Cortex of kidney (tissue), 1 donor: ENCODE measurements at places on chromosomes 6 and 20.

GRCh38 chr20:45416917-45417316 is 976 bp downstream of the PIGT start:
- no peak for DNase-seq

DNA sequence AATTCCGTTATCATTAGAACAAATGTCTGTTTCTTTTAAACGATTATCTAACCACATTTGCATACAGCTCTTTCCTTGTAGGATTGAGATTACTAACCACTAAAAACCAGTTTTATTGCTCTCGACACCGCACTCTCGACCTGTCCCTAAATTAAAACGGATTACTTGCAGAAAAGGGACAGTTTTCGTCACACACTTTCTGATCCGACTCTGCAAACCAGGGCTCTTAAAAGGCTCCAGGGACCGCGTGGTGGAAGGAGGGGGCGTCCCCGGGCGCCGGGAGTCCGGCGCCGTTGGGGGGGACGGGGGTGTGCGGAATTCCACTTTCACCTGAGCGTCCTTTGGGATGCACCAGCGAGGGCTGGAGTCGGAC is 731 bp downstream of the MAK start:
- no peak for DNase-seq

GRCh38 chr6:154127657-154128056 is 88.6 kb downstream of the OPRM1 start:
- DNase-seq, result no peak

DNA sequence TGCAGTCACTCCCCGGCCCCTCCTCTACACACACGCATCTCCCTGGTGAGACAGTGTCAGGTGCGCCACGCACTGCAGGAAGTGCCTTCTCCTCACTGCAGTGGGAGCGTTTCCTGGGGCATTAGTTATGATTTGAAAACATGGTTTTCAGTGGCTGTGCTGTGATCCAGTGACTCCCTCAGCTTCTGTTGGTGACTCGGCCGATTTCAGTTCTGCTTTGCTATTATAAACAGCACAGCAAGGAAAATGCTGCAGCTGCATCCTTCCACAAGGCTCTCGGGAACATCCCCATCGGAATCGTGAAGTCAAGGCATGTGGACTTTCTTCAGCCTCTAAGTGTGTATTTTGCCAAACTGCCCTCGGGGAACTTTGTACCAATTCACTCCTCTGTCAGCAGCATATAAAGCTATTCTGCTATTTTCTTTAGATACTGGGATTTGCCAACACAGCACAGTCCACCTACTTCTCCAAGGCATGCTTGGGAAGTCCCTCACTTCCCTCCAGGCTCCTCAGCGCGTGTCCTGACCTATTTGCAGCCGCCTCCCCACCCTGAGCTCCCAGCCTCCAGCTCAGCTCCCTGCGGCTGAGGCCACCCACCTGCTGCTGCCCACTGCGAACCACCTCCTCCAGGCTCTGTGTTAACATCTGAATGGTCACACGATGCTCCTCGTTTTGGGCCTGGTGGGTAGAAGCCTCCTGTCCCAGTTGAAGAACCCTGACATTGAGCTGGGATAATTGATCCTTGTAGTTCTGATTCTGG is 54.5 kb downstream of the GINS1 start:
- DNase-seq, result no peak

DNA sequence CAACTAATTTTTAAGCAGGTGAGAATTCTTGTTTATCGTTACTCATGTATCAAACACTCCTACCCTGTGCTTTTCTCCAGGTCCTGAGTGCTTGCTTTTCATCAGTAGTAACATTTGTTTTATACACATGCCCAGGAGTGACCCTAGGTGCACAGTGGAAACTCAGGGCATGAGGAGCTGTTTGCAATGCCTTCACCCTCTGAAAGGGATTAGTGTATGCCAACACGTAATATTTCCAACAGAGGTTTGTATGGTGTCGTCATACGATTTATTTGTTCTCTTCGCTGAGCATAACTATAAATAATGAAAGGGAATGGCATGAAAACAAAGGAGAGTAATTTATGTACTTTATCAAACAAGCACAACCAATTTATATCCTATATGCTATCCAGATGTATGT is 537.4 kb upstream of the MMS22L start:
- DNase-seq, result no peak
